ENCODE measurements at places on chromosomes 12 and 14. TPM values are rescaled to one million over a fixed set of nuclear protein-coding genes. Genes with fewer than 3 reads are reported as not detected.

- no peak for DNase-seq
Observed at GRCh38 chr14:60815371-60815770, 80.8 kb downstream of the MNAT1 start.

DNA sequence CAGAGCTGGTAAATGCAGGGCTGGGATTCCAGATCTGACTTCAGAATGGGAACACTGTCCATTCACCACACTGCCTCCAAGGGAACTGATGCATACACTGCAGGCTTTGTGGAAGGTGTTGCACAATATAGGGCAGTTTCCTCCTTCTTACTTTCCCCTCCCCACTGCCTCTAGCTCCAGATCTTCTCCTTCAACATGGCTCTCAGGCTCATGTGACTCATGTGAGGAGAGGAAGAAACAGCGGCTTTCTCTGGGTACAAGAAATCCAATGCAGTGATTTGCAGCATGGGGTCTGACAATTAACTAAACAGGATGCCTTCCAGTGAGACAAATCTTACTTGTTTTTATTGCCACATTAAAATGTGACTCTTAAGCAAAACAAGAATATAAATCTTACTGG, 447.6 kb upstream of the CCDC196 start:
- DNase-seq: no peak

DNA sequence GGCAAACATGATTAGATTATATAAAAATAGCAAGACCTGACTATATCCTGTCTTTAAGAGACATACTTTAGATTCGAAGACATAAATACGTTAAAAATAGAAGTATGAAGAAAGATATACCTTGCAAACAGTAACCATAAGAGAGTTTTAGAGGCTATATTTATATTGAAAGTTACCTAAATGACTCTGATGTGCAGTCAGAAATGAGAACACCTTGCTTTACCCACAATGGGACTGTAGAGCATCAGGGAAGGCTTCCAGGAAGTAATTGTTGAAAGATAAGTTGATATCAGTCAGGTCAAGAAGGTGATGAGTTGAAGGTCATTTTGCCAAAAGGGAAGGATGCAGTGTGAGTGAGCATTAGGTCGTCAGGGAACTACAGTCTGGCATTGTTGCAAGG, 110.2 kb downstream of the NEDD1 start:
- no peak for DNase-seq

GRCh38 chr12:47107446-47107845, 27.7 kb upstream of the AMIGO2 start:
- DNase-seq: no peak

GRCh38 chr12:111443586-111443985, 37.9 kb downstream of the SH2B3 start:
- DNase-seq: no peak

DNA sequence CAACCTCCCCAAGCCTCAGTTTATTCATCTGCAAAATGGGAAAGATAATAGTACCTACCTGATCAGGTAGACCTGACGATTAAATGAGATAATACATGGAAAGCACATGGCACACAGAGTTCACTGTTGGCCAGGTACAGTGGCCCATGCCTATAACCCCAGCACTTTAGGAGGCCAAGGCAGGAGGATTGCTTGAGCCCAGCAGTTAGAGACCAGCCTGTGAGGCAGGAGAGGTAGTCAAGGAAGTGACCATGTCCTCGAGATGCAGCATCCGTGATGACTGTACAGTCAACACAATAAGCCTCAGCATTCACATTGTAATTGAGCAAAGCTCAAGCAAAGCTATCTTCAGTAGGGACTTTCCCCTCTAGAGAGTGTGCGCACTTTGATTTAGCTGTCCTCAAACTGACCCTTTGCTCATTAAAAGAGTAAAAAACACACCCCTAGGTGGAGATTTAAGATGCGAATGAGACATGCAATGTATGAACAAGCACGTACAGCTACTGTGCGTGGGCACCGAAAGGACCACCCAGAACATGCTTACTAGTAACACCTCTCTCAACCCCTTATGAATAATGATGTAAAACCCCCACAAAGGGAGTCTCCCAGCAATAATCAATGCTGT, 9.9 kb downstream of the ISCU start:
- no peak for DNase-seq

GRCh38 chr14:105878125-105878524, 351.7 kb downstream of the TMEM121 start:
- DNase-seq: peak; percentile 15

GRCh38 chr12:130126023-130126432, 36.2 kb upstream of the FZD10 start:
- peak; percentile 65 for DNase-seq

- peak; percentile 30 for DNase-seq
Observed at GRCh38 chr12:116916714-116917114, 6.0 kb downstream of the FBXW8 start.

DNA sequence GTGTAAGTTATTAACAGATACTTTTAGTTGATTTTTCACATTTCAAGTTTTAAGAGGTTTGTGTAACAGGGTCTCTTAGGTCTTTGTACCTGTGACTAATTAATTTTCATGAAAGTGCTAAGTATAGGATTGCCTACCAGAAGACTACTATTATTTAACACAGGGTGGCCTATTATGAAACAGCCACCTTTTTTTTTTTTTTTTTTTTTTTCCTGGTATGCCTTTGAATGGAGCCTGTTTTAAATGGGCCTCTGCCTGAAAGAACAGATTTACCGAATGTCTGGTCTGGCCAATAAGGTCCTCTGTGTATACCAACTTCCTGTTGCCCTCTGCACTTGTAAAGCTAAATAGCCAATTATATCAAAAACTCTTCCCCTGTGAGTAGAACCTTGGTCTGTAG, 62.5 kb downstream of the SLC38A6 start:
- no peak for DNase-seq

Gene DNAJC22
- 0.10 TPM for total RNA-seq

Gene RDH16
- total RNA-seq: 0.12 TPM

Gene TAS2R19
- total RNA-seq: 0.77 TPM

Gene ISCA2
- 37.5 TPM for total RNA-seq

Gene POTEM
- not detected for total RNA-seq

Gene EGLN3
- total RNA-seq: 133 TPM

Gene SLC8A3
- 0.12 TPM for total RNA-seq

Gene HOTAIR
- not detected for total RNA-seq
